ENCODE measurements at places on chromosomes 11 and 22. TPM values are rescaled to one million over a fixed set of nuclear protein-coding genes. Genes with fewer than 3 reads are reported as not detected.

Gene C1QTNF5
- total RNA-seq = not detected

Gene PEX26
- 17.8 TPM for total RNA-seq

Gene ZW10
- total RNA-seq = 15.0 TPM

Gene OR6A2
- 0.23 TPM for total RNA-seq

Measured in NCI-H460 (cell line).